ENCODE measurements at places on chromosomes 1 and 21.

GRCh38 chr1:21341517-21342078 lies 51.3 kb upstream of the ECE1 start:
- no peak for DNase-seq

DNA sequence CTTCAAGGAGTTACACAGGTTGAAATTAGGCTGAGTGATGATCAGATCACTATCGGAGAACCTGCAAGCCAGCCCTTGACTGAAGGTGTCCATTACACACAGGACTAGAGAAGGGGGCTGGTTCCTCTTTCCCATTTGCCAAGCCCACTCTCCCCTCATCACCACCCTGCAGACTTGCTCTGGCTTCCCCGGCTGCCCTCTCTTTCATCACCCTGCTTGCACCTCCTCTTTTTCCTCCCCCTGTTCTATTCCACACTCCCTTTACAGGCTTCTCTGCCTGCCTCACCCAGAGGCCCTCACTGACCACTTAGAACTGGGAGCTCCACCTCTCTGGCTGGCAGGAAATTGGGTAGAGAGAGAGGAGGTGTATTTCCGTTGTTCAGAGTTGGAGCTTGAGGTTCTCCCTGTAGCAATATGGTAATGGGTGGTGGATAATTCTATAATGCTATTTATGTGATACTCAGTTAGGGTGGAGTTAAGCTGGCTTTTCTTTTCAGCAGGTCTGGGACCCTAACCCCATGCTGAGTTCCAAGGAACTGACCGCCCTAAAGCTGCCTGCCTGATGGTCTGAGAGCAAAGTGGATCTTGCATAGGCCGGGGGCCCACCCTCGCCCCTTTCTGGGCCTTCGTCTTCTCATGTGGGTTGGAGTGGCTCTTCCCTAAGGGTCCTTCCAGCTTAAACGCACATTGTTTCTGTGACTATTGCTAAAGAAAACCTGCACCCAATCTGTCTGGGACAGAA lies 111.8 kb upstream of the ADAR start:
- no peak for DNase-seq

DNA sequence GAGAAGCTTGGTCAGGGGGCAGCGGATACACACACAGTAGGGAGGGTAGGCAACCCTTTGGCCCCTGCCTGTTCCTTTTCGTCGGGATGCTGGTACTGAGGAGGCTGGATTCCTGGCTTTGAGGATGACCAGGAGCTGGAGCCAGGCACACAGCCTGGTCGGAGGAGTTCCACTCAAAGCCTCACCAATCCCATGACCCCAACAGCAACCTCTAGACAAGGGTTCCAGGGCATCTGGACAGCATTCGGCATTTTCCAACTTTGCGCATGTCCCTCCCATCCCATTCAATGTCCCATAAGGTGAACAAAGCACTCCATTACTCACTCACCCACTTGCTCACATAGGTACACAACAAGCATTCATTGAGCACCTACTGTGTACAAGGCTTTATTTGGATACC lies 42.6 kb upstream of the HMGB4 start:
- DNase-seq: no peak

DNA sequence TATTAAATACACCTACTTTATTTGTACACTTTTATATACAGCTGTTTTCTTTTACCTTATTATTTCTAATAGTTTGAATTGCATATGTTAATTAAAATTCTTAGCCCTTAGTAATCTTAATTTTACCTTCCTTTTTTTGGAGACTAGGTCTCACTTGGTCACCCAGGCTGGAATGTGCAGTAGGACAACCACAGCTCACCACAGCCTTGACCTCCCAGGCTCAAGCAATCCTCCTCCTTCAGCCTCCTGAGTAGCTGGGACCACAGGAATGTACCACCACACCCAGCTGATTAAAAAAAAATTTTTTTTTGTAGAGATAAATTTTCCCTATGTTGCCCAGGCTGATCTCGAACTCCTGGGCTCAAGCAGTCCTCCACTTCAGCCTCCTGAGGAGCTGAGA lies 15.0 kb upstream of the SDC3 start:
- no peak for DNase-seq

GRCh38 chr21:39022863-39023693 lies 160.2 kb downstream of the PSMG1 start:
- no peak for DNase-seq

DNA sequence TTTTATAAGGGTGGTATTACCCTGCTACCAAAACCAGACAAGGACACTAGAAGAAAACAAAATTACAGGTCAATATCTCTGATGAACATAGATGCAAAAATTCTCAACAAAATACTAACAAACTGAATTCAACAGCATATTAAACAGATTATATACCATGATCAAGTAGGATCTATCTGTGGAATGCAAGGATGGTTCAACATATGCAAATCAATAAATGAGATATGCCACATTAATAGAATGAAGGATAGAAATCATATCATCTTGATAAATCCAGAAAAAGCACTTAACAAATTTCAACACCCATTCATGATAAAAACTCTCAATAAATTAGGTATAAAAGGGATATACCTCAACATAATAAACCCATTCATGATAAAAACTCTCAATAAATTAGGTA lies 24.3 kb upstream of the MYBPHL start:
- no peak for DNase-seq

- no peak for DNase-seq
These were observed 17.4 kb downstream of the MYOM3 start for GRCh38 chr1:24094554-24094953.

GRCh38 chr1:226372885-226373284 lies 35.0 kb downstream of the PARP1 start:
- DNase-seq: no peak

DNA sequence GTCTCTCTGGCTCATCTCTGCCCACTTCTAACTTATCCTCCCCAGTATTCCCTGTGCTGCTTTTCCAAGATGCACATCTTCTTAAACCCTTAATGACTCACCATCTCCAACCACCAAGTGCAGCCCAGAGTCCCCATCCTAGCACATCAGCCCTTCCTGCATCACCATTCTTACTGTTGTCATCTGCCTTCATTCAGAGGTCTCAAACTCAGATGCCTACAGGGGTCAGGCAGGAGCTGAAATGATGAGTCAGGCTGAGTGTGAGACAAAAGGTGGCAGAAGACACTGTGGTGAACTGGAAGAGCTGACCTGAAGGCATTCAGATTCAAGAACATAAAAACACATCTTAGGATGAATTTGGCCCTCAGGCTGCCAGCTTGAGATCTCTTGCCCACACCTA lies 34.6 kb downstream of the OLFML2B start:
- no peak for DNase-seq

DNA sequence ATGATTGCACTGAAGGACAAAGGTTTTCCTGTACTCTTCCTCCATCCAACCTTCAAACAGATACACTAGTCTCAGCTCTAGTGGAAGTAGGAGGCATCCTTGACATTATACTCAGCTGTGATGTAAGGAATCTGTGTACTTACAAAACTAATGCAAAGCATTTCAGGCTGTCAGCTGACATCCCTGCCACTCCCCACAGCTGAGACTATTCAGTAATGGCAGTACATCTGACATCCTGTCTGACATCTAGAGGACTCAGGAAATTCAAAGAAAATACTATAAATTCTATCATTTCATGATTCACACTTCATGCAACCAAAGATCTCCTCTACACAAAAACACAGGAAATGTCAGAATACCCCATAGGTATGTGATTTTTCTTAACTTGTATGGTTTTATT lies 325.8 kb downstream of the SMYD3 start:
- DNase-seq: no peak

DNA sequence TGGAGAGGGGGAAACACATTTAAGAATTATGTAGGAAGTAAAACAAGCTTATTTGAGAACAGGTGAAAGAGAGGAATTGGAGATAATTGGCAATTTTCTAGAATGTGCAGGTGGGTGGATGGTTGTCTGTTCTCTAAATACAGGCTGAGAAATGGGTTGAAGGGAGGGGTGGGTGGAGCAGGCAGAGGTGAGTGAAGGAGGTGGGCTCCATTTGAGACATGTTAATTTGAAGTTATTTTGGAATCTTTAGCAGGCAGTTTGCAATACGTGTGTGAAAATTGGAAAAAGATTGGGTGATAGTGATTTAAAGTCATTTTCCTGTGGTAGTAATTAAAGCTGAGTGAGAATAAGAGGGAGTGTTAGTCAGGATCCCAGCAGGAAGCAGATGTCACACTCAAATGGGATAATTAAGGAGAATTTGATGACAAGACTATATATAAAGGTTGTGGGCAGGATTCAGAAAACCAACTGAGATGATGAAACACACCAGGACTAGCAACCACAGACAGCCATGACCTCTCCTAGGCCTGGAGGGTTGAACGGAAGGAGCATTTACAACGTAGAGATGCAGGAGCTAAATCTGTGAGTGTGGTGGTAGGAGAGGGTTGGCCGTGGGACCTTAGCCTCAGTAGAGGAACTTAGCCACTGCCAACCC lies 40.6 kb downstream of the CHRM3 start:
- no peak for DNase-seq

GRCh38 chr1:6923012-6923411 lies 137.8 kb downstream of the CAMTA1 start:
- DNase-seq: no peak

- no peak for DNase-seq
These were observed 19.1 kb downstream of the SELP start for GRCh38 chr1:169610858-169611257.

- no peak for DNase-seq
These were observed 4.9 kb downstream of the CR2 start for GRCh38 chr1:207459008-207459407.

DNA sequence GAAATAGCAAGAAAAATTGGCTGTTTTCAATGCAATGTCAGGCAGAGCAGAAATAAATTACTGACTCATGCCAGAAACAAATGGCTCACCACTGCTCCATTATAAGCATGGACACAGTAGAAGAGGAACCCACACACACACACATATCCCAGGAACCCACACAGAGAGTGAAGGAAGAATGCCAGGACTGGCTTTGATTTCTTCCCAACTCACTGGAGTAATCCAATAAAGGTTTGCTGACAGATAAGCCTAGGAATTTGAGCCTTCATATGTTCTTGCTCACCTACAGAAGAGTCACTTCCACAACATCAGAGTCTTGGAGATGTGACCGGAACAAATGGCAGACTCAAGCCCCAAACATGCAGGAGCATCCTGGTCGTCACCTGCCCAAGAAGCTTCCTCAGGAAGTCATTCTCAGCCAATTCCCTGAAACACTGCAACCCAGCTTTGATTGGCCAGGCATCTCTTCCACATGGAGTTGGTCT lies 2.2 kb downstream of the SH3BP5L start:
- no peak for DNase-seq

- no peak for DNase-seq
These were observed 2.3 kb upstream of the BACH1 start for GRCh38 chr21:29296446-29296845.

- no peak for DNase-seq
These were observed 13.3 kb downstream of the TRIM46 start for GRCh38 chr1:155186794-155187455.

GRCh38 chr1:8121261-8122159 lies 95.4 kb upstream of the ERRFI1 start:
- peak; percentile 81 for DNase-seq

GRCh38 chr1:234478152-234478480 lies 863 bp downstream of the TARBP1 start:
- no peak for DNase-seq

DNA sequence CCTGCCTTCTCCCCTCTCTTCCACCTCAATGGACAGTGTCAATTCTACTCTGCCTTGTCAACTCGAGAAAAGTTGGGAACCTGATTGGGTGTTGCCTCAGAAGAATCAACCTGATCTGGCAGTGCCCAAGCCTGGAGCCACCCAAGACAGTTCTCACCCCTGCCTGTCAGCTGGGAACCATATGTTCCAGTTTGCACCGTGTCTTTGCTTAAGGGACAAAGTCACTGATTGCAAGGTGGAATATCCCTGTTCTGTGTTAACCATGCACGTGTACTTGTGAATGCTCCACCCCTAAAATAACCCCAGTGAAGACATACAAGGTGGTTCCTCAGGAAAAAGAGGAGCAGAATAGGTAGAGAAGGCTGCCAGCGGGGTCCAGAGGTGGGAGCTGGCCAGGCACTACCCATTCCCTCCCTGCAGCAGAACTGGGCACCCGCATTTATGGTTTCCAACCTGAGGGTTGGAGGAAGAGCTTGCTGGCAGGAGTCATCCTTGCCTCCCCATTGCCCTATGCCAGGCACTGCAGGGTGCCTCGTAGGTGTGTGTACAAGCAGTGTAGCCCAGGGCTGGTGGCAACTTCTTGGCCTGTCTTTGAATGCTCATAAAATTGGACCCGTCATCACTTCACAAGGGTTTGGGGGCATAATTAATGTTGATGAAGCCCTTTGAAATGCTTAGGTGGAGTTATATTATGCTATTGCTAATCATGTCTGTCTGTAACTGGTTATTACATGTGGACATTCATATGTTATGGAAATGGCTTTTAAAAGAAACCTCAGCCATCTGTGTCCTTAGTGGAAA lies 11.3 kb downstream of the NIPAL3 start:
- no peak for DNase-seq

- DNase-seq: no peak
These were observed 86.1 kb upstream of the CYYR1 start for GRCh38 chr21:26659182-26659581.

DNA sequence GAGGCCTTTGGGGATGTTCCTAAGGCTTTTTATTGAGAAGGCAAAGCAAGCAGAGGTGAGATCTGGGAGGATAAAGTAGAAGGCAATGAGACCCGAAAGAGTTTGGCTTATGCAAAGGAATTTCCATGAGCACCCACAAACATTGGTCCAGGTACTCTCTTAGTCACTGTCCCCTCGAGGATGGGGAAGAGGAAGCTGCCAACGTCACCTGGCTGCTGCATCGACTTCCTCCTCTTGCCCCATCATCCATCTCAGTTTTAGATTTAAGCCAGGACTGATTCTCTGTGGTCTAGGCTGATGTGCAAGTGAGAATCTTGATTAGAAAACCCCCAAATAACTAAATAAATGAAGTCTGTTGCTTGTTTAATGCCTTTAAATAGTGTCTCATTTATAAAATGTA lies 28.7 kb downstream of the RUNX1 start:
- DNase-seq: no peak

DNA sequence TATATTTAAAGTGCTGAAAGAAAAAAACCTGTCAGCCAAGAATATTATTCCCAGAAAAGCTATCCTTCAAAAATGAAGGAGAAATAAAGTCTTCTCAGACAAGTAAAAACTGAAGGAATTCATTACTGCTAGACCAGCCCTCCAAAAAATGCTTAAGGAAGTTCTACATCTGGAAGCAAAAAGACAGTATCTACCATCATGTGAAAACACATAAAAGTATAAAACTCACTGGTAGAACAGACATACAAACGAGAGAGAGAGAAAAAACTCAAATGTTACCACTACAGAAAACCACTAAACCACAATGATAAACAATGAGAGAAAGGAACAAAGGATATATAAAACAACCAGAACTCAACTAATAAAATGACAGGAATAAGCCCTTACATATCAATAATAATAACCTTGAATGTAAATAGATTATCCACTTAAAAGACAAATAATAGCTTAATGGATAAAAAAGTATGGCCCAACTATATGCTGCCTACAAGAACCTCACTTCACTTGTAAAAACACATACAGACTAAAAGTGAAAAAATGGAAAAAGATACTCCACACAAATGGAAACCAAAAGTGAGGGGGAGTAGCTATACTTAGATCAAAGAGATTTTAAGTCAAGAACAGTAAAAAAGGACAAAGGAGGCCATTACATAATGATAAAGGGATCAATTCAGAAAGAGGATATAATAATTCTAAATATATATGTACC lies 22.0 kb downstream of the NSL1 start:
- no peak for DNase-seq

GRCh38 chr1:215507119-215507518 lies 60.0 kb upstream of the KCTD3 start:
- no peak for DNase-seq

GRCh38 chr21:45037986-45038385 lies 36.4 kb upstream of the ADARB1 start:
- DNase-seq: no peak

GRCh38 chr1:185239861-185240260 lies 77.2 kb downstream of the IVNS1ABP start:
- DNase-seq: no peak

All from AG04450 (cell line).